Adrenal gland (tissue), 19 donors: ENCODE measurements at places on chromosomes 11 and 22.

GRCh38 chr11:122319085-122319484 is 203.1 kb upstream of the BLID start:
- no peak for DNase-seq

- no peak for DNase-seq
Observed at GRCh38 chr11:85821636-85822035, 10.7 kb upstream of the SYTL2 start.

DNA sequence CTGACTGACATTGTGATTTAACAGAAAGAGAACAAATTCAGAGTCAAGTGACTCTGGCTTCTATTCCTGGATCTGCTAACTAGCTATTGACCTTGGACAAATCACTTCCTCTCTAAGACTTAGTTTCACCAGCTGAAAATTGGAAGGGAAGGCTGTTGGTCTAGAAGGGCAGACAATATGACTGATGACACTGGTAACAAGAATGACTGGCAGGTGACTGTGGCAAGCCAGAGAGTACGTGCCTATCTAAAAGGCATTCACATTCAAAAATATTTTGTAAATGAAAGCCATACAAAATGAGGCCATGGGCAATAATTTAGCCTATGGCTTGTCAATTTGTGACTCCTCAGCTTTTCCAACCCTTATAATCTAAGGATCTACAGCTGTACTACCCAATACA is 23.5 kb downstream of the SERGEF start:
- no peak for DNase-seq

DNA sequence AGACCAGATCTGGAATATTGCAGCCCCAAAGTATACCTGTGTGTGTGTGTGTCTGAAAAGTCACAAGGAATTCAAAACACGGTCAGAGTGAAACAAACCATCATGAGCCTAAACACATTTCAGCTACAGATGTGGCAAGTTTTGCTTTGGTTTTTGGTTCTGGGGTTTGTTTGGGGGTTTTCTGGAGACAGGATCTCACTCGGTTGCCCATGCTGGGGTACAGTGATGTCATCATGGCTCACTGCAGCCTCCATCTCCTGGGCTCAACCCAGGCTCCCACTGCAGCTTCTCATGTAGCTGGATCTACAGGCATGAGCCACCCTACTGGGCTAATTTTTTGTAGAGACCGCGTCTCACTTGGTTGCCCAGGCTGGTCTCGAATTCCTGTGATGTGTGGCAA is 41.4 kb upstream of the PHF21A start:
- no peak for DNase-seq

DNA sequence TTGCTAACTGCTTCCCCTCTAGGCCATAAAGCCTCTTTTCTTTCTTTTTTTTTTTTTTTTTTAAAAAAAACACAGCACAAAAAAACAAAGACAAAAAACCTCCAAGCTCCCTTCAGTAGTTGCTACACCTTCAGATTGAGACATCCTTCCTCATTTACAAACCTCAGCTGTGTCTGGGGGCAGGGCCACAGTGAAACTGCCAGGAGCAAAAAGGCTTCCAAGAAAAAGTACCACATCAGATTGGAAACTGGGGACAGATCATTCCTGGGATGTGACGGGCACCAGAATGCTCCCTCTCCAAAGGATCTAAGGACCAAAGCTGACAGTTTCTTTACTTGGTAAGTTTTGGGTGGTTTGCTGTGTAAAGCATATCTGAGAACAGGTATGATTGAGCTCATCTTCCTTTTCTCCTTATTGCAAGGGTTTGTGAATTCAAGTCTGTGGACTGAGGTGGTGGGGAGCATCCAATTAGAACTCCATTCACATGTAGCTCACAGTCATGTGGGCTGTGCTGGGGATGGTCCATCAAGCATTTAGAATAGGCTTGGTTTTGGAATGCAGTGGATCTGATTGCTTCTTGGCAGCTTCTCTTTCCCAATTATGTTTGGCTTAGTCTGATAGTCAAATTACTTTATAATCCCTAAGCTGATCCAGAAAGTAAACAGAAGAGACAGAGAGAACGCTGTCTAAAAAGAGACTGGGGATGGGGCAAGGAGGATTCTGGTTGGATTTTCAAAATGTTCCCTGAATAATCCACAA is 705 bp downstream of the BBOX1 start:
- DNase-seq: no peak

- DNase-seq: no peak
Observed at GRCh38 chr11:44158384-44158783, 62.9 kb downstream of the EXT2 start.
